ENCODE measurements at places on chromosomes 7 and 10.
A peak's percentile ranks its signal among the peaks of the same experiment; 100 is the strongest.

DNA sequence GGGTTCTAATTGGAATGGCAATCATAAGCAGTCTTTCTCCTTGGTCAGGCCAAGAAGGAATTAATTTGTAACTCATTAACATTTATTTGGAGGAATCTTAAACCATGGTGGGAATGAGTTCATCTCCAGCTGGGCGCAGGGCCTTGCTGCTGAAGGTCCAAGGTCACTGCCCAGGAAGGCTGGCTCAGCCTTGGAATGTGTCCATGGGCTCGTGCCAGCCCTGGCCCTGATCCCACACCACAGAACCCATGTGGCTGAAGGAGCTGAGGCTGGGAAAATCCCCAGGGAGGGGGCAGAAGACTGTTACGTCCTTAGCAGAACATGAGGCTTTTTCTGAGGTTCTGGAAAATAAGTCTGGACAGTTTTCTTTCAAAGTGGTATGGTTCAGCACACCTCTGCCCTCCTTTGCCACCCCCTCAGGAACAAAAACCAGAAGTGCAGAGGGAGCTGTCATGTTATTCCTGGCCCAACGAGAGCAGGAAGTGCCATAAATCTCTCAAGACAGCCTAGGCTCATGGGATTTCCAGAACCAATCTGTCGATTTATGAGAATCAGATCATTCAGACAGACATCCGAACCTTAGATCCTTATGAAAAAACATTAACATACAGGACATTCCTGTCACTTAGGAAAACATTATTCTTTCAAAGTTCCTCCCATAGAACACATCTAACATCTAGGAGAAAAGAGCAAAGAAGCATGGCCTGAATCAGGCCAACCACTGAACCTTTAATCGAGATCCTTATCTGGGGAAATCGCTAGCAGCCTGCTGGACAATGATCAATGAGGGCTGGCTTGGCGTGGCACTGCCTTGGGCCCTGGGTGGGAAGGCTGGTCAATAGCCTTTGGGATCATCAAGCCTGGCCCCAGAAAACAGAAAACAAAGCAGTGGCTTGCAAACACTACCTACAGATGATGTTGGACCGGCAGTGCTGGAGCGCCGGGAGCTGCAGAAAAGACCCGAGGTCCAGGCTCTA lies 134.3 kb downstream of the TAX1BP1 start:
- no peak for DNase-seq

GRCh38 chr7:947391-948210 lies 6.9 kb downstream of the ADAP1 start:
- no peak for DNase-seq

- no peak for DNase-seq
These were observed 2.7 kb downstream of the FZD9 start for GRCh38 chr7:73436031-73436929.

DNA sequence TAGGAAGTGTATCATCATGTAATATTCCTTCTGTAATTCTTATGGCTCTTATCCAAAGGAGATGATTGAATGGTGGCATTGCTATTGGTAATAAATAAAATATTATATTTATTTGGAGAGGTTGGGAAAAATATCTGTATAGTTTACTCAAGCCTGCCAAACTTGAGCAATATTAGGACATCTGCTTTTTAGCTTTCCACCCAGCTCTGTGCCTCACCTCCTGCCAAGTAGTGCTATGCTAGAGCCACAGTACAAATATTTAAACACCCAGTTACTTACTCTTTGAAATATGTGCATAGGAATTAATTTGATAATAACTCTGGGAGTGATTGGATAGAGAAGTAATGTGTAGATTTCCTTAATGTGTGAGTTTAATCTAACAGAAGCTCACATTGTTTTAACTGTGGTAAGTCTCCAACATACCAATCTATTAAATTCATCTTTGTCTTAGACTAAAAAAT lies 129.2 kb downstream of the BBS9 start:
- DNase-seq: no peak

DNA sequence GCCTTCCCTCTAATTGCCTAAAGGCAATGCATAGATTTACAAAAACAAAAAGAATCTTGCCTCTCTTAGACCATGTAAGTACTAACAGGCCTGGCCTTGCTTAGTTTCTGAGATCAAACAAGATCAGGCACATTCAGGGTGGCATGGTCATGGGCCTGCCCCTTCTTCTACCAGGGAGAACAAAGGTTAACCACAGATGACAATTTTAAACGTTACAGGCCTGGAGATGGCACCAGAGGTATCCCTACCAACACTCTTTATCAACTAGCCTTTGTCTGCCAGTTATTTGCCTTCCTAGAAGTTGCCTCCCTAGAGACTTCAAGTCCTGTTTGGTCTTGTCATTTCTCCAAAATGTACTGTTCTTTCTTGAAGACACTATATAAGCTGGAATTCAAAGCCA lies 252.6 kb downstream of the DOCK4 start:
- peak; percentile 31 for DNase-seq

- peak; percentile 73 for DNase-seq
These were observed 59.2 kb downstream of the HK1 start for GRCh38 chr10:69337296-69338132.

DNA sequence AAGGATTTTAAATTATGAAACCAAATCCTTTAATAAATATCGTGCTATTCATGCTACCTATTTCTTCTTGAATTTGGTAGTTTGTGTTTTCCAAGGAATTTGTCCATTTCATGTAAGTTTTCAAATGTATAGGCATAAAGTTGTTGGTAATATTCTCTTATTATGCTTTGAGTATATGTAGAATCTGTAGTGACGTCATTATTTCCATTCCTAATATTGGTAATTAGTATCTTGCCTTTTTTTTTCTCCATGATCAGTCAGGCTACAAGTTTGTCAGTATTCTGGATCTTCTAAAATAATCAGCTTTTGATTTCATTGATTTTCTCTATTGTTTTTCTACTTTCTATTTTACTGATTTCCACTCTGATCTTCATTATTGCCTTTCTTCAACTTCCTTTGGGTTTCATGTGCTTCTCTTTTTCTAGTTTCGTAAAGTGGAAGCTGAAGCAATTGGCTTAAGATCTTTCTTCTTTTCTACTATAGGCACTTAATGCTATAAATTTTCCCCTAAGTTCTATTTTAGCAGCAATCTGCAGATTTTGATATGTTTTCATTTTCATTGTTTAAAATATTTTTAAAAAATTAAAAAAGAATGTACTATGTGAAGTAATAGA lies 156.5 kb upstream of the HDAC9 start:
- DNase-seq: no peak

DNA sequence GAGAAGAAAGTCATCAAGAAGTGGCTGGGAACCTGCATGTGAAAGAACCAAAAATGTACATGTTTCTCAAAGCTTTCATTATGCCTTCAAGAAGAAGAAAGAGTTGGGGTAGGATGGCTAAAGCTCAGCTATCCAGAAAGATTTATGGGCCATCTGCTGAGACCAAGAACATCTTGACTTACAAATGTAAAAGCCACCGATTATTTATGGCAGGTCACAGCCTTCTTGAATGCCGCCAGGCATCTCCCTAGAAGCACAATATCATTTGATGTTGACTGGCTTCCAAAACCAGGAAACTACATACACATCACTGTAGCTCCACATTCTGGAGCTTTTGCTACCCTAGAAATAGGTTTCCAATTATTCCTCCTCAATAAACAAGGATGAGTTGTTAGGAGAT lies 254.2 kb upstream of the AOAH start:
- DNase-seq: no peak

- no peak for DNase-seq
These were observed 44.3 kb downstream of the ARL5B start for GRCh38 chr10:18703521-18703920.

DNA sequence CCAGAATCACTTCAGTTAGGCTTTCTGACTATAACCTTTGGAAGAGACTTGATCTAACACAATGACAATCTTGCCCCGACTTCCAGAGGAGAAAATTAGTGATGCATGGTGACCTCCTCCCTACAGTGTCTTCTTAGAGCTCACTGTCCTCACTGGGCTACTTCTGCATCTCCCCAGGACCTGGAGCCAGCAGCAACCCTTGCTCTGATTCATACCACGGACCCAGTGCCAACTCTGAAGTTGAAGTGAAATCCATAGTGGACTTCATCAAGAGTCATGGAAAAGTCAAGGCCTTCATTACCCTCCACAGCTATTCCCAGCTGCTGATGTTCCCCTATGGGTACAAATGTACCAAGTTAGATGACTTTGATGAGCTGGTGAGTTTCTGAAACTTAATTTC lies 12.6 kb downstream of the CPA2 start:
- no peak for DNase-seq

DNA sequence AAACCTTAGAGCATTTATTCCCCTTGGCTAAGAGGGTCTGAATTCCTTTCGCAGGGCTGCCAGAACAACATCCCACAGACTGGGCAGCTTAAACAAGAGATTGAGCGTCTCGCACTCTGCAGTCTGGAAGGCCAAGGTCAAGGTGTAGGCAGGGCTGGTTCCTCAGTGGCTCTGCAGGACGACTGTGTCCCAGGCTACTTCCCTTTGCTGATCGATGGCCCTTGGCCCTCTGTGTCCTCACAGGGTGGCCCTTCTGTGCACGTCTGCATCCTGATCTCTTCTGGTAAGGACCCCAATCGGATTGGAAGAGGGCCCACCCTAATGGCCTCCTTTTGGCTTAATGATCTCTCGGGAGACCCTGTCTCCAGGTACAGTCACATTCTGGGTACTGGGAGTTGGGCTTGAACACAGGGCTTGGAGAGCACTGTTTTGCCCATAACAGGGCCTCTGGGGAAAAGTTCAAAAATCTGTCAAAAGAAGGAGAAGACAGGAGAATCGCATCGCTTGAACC lies 35.1 kb upstream of the DNAJB6 start:
- peak; percentile 23 for DNase-seq

DNA sequence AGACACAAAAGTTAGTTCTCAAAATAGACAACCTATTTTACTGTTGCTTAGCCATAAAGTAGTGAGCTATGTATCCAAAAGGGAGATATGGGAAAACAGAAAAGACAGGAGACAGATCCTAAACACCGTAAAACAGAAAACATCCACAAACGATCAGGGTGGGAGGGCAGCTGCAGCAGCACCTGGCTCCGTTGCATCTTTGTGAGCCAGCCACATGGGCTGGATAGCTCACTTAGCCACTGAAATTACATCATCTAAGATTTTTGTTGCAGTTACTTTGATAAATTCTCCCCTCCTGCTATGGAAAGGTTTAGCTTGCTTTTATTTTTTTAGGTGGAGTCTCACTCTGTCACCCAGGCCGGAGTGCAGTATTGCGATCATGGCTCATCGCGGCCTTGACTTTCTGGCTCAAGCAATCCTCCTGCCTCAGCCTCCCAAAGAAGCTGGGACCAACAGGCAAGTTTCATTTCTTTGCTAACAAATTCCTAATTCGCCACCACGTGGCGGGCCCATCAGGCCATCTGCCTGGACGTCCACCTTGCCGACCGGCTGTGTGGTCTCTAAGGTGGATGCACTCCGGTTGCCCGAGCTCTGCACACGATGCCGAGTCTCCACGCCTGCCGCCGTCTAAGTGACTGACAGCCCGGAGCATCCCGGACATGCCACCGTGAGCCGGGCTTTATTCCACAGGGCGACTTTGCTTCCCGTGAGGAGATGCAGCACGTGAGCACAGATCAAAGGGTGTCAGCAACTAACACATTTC lies 159.8 kb downstream of the DIP2C start:
- no peak for DNase-seq

GRCh38 chr7:45921381-45921698 lies 268 bp upstream of the IGFBP3 start:
- no peak for DNase-seq

DNA sequence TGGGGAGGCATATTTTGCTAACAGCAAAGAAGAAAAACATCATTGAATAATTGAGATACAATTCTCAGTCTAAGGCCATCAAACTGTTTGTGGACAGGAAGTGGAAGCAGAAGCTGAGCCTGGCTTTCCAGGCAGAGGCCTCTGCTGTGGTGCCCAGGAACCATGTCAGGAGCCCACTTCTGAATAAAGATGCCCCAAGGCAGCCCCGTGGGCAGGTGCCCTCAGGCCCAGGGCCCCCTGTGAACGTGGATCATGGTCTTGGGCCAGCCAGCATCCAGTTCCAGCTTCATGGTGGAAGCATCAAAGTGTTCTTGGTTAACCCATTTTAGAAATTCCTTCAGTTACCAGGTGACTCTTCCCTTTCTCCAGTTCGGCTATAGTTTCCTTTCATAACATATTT lies 346.8 kb downstream of the PTPRN2 start:
- DNase-seq: no peak

DNA sequence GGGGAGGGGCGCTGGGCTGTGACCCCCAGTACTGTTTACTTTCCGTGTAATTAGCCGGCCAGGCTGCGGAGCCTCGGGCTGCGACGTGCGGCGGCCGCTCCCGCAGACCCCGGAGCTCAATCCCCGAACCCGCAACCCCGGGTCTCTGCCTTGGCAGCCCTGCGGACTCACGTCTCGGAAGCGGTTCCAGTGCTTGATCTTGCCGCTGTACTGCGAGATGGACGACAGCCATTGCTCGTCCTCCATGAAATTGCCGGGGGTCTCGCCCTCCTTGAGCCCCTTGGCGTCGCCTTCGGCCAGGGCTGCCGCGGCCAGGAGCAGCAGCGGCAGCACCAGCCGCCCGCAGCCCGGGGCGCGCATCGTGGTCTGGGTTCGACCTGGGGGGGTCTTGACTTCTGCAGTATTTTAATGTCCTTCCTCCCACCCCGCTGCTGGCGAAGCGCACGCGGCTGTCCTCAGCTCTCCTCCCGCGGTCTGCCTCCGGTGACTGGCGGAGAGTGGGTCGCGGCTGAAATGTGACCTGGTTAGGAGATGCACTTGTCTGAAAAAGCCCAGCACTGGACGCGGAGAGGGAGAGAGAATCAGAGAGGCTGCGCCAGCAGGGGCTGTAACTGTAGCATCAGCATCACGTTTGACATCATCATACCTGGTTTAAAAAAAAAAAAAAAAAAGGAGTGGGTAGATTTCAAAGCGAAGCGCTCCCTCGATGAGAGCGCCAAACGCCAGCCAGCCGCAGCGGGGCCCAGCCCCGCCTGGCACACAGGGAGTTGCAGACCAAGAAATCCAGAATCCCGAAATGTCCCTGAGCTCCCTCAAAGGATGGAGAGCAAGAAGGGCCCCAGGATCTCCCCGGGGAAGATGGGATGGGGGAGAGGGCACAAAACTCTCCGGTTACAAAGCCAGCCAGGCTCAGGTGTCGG lies at the start of gene SPOCK2:
TSS of gene SPOCK2 (minus strand) at position 583 of the 920 bp plus-strand sequence. CDS start at position 360, 223 bp downstream.
- no peak for DNase-seq

GRCh38 chr7:11716185-11716584 lies 115.8 kb downstream of the THSD7A start:
- DNase-seq: no peak

- peak; percentile 60 for DNase-seq
These were observed 33.8 kb downstream of the KCNH2 start for GRCh38 chr7:150944066-150945042.

DNA sequence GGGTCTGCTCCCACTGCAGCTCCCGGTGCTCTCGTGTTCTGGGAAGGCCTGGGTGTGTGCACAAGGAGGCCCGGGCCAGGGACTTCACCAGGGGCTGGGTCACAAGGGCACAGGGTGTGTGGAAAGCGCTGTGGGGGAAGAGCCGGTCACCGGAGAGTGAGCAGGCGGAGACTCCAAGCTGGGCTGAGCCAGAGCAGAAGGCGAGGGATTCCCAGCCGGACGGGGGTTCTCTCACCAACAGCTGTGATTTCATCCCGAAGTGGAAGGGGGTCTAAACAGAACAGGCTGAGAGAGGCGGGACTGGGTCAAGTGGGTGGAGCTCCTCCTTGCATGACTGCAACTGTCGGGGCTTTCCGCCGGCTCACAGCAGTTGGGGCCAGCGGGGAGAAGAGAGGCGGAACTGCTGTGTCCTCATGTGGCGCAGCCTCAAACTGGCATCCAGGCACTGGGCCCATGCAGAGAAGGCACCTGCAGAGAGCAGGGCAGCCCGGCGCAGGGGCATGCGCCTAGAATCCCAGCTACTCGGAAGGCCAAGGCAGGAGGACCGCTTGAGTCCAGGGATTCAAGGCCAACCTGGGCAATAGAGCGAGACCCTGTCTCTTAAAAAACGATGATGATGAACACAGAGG lies 7.6 kb upstream of the ORAI2 start:
- peak; percentile 82 for DNase-seq

Data from hematopoietic multipotent progenitor cell treated with erythropoietin and hydrocortisone succinate and interleukin-3 and kit ligand, for 6 days (in vitro differentiated cells).